ENCODE measurements at places on chromosomes 7 and 10.

- no peak for DNase-seq
Observed at GRCh38 chr7:51446356-51446755, 129.7 kb upstream of the COBL start.

GRCh38 chr7:24769014-24769830 lies 12.0 kb upstream of the GSDME start:
- DNase-seq, result no peak

GRCh38 chr10:131748831-131749766 lies 151.7 kb upstream of the PPP2R2D start:
- DNase-seq, result no peak

- no peak for DNase-seq
Observed at GRCh38 chr10:86252556-86252955, 114.0 kb downstream of the GRID1 start.

GRCh38 chr7:69640925-69641594 lies 42.8 kb downstream of the AUTS2 start:
- no peak for DNase-seq
